Spinal cord (tissue), 10 donors: ENCODE measurements at places on chromosomes 5 and 9. TPM values are rescaled to one million over a fixed set of nuclear protein-coding genes. Genes with fewer than 3 reads are reported as not detected.

The CDC20B gene
- total RNA-seq = 1.9 TPM

The EQTN gene
- total RNA-seq = 1.9 TPM

The GRXCR2 gene
- total RNA-seq = not detected

The PDE6A gene
- total RNA-seq = 0.10 TPM

The IGFBPL1 gene
- total RNA-seq = 6.7 TPM

The PDLIM4 gene
- total RNA-seq = 28.1 TPM

The SPATA31E1 gene
- 0.06 TPM for total RNA-seq

The IL4 gene
- not detected for total RNA-seq

The MCIDAS gene
- not detected for total RNA-seq

The NMUR2 gene
- total RNA-seq = 0.30 TPM

The CSF2 gene
- total RNA-seq = not detected

The DIMT1 gene
- 19.9 TPM for total RNA-seq

The BTF3 gene
- total RNA-seq = 189 TPM

The ZNF883 gene
- 14.1 TPM for total RNA-seq

The SPDL1 gene
- total RNA-seq = 24.0 TPM

The PCDHGA10 gene
- 12.4 TPM for total RNA-seq

The LRRC19 gene
- not detected for total RNA-seq

The TAS2R1 gene
- total RNA-seq = 0.69 TPM

The AP3B1 gene
- total RNA-seq = 46.3 TPM

The MCC gene
- total RNA-seq = 30.3 TPM

The SWI5 gene
- 41.2 TPM for total RNA-seq
